ENCODE measurements at places on chromosomes 4 and X.

DNA sequence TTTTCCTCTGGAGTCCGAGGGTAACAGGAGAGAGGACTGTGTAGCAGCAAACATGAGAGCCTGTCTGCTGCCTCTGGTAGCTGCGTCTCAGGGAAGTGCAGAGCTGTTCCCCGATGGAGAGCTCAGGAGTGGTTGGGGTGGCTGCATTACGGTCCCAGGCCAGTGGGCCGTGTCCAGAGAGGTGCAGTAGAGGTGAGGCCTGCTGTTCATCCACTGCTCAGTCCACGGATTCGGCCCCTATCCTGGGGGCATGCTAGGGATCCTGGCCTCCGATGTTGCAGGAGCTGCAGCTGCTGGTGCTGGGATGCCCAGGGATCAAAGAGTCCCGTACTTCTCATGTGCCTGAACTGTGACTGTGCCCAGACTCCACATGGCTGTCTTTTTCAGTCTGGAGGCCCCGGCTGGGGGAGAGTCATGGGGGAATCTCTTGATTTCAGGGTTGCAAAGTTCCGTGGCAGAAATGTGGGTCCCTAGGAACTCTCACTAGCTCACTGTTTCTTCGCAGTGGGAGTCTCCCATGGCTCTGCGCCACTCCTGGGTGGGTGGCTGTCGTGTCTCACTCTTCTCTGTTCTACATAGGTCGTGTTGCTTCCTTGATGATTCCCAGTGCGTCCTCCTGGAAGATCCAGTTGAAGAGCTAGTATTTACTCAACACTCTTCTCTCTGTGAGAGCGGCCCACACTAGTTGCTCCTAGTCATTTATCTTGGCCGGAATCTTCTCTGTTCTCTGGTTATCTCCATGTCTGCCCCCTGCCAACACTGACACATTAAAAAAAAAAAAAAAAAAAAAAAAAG lies 109.5 kb upstream of the CENPE start:
- DNase-seq, result no peak

GRCh38 chr4:129378364-129378763 lies 282.4 kb downstream of the C4orf33 start:
- no peak for DNase-seq

GRCh38 chr4:40557736-40558135 lies 71.9 kb downstream of the RBM47 start:
- DNase-seq, result no peak

- DNase-seq, result no peak
Measured at GRCh38 chr4:1524761-1525160, 118.5 kb upstream of the NKX1-1 start.

- no peak for DNase-seq
Measured at GRCh38 chr4:127759228-127759820, 22.8 kb upstream of the HSPA4L start.

- DNase-seq, result no peak
Measured at GRCh38 chrX:35098419-35098818, 155.8 kb downstream of the FAM47B start.

DNA sequence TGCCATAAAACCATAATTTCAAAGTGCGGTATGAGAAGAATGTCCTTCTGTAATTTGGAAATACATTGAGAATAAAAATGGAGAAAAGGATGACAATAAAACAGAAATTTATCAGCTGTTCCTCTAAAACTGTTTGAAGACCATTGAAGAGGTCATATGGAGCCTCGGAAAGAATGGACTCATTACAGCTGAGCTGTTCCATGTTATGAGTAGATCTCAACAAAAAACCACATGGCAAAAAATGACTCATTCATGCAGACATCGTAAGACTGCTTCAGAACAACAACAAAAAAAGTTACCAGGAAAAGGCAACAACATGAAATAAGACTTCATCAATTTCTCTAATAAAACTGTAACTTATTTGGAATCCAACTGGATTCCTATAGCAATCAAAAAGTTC lies 39.7 kb downstream of the AKAP4 start:
- no peak for DNase-seq

- no peak for DNase-seq
Measured at GRCh38 chr4:4836044-4836443, 23.4 kb upstream of the MSX1 start.

DNA sequence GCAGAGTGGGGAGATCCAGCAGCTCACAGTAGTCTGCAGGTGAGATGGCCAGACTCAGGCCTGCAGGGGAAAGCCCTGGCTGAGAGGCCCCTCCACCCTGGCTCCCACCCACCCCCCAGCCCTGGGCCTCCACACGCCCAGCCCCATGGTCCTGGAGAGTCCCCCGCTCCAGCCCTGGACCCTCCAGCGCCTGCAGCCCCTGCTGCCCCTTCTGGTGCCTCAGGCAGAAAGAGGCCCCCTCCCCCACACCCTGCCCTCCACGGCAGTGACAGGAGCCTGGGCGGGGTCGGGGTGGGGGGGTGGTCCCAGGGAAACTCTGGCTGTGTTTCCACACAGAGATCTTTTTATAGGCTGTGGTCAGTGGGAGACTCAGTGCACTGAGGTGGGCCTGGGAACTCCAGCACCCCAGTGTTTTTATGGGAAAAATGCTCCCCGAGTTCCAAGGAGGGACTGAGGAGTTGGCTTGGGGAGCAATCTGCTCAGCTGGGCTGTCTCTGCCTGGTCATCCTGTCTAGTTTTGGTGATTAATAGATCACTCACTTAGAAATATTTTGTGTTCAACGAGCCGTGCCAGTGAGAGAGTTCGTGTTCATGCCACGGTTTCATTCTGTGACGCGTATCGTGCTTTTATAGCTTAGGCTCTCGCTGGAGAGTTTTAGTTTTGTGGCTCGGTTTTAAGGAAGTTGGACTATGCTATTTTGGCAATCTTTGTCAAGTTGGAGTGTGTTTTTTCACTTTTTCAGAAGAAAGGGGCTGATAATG lies 53.1 kb upstream of the HGFAC start:
- no peak for DNase-seq

DNA sequence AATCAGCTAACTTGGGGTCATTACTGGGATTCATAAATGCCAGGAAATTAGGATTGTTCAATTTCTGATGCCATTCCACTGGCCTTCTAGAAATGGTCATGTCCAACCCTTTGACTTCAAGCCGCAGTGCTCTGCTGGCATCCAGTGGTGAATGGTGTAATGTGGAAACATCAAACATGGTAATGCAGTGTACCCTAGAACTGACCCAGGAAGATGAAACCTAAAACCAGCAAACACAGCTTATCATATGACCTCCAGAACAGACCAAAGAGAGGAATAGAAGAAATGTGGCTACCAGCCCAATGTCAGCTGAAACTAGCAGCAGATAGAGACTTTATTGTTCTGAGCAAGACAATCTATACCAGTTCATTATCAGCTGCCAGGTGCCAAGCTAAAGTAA lies 13.8 kb downstream of the CXCL13 start:
- DNase-seq, result no peak

DNA sequence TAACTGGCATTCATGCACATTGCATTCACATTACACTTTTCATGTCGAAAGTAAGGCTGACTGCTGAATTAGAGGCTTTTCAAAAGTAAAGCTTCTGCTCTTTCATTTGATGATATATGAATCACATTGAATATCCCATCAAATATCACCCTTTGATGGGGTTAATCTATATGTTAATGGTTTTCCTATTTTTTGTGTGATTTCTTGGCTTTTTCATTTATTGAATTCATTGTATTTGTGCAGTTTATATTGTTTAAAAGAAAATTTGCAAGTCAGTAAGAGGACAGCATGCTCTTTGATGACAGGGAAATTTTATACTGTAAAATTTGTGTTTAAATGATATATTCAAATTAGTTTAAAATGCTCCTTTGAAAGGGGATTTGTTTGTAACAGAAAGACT lies 344.1 kb downstream of the PCDH10 start:
- DNase-seq, result no peak

GRCh38 chr4:88907478-88907877 lies 149.5 kb downstream of the FAM13A start:
- no peak for DNase-seq

GRCh38 chr4:3656416-3657356 lies 109.5 kb upstream of the ADRA2C start:
- no peak for DNase-seq

GRCh38 chr4:117610706-117611308 lies 423.5 kb upstream of the NDST3 start:
- no peak for DNase-seq

DNA sequence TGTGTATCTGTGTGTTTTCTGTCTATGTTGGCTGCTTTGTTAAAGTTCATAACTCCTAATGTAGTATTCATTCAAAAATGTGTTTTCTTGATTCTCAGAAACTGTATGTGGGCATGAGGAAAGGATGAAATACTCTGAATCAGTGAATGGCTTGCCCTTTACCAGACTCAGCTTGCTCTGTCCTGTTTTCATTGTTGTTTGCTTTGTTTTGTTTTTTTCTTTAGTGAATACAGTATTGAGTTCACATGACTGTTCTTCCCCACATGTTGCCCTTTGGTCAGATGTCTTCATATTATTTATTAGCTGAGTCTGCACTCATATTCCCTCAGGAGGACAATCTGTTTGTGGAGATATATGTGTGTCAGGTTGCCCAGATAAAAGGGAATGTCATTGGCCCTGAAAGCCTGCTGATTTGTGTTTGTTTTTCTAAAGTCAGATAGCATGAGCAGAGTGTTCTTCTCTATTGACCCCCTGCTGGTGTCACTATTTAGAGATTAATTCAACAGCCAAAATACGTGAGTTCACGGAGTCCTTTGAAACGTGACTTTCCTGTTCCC lies 1184.4 kb downstream of the RPA4 start:
- DNase-seq, result no peak

DNA sequence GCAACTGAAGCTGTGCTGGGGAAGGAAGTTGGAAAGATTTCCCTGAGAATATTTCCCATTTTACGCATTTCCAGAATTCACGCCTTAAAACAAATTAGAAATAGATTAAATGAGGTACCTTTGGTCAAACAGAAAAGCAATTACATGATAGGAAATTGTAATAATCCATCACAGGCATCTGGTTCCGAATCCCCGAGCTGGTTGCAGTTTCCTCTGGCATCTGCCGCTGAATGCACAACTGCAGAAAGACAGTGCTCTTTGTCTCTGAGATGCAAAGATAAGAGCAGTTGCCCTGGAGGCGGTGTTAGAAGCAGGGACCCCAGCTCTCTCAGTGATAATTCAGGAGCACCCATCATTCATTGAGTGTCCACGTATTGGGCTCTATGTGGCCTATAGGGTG lies 224.4 kb downstream of the LDB2 start:
- no peak for DNase-seq

DNA sequence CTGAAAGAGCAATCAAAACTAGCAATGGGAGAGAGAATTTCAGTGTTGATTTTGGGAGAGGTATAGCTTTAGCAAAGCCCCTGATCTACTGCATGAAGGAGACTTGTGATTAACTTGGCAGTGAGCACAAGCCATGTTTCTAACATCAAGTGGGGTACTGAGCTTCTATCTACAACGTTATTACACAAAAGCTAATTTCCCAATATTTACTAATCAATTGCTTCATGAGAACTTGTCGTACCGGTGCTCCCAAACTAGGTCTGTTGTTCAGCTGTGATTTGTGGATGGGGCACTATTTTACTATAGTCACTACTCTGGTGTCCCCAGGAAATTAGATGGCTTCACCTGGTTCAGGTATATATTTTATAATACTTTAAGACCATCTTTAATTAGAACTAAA lies 16.2 kb downstream of the ANK2 start:
- DNase-seq, result no peak

- DNase-seq, result no peak
Measured at GRCh38 chr4:113604955-113605354, 156.6 kb downstream of the CAMK2D start.

- no peak for DNase-seq
Measured at GRCh38 chr4:106080376-106080775, 185.1 kb downstream of the NPNT start.

DNA sequence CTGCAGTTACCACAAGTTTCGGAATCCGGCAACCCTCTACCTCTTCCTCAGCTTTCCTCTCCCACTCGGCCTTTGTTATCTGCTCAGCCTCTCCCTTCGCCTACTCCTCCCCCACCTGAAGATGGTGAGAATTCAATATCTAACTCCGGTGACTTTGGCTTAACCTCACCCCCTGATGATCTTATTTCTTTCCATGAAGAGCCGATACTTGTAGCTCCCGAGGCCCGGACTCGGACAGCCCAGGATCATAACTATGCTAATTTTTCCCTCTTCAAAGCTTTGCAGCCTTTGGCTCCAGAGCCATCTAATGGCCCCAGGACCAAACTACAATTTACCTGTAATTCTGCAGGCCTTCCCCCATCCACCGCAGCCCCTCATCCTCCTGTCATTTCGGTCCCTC lies 32.0 kb upstream of the MGST2 start:
- DNase-seq, result no peak

DNA sequence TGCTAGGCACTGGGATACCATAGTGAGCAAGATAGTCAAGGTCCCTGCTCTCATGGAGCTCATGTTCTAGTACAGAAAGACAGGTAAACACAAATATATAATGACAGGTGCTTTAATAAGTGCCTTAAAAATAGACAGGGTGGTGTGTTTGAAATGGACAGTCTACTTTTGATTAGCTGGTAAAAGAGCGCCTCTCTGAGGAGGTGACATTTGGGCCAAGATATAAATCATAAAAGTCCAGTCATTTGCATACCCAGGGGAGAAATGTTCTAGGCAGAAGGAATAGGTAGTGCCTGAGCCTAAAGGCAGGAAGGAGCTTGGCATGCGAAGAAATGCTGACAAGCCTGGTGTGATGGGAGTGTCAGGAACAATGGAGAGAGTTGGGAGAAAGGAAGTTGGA lies 83.6 kb downstream of the DNAAF6 start:
- no peak for DNase-seq

DNA sequence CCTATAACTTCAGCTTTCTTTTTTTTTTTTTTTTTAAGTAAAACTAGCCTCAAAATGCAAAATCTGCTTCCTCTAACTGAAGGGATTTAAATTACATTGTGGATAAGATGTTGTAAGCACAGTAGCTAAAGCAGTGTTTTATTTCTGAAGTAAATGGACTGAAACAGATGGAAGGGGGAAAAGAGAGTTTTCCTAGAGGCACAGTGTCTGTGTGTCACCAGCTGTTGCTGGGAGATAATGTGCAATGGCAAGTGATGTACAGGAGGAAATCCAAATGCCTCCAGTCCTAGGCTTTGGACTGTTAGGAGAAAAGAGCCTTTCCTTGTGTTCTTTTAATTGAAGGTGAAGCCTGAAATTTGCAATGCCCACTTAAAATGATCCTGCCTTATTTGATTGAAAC lies 672.1 kb downstream of the GRXCR1 start:
- DNase-seq, result no peak

DNA sequence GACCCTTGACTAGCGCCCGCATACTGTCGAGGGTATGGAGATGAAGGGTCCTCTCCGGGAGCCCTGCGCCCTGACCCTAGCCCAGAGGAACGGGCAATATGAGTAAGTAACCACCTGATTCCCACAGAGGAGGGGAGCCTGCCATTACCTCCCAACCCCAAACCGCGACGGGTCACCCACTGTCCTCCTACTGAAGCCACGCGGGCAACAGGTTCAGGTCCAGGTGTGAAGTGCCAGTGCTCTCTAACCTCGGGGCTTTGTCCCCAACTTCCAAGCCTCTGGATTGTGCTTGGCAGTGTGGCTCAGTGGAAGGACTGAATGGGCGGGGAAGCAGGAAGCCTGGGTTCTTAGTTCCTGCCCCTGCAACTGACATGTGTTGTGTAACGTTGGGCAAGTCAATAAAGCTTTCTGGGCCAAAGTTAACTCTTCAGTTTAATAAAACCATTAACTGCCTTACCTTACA lies 694 bp downstream of the OCRL start:
- no peak for DNase-seq

All from stimulated activated CD8-positive, alpha-beta memory T cell treated with anti-CD3 and anti-CD28 coated beads, Interleukin-2, amount 100 ng/mL, for 1 hour (primary cell).